Heart right ventricle (tissue), 16 donors: ENCODE measurements at places on chromosomes 7 and 10. TPM values are rescaled to one million over a fixed set of nuclear protein-coding genes. Genes with fewer than 3 reads are reported as not detected.

The NEBL gene
- total RNA-seq = 609 TPM

The SEC61A2 gene
- total RNA-seq = 17.8 TPM

The PWWP2B gene
- total RNA-seq = 16.2 TPM

The KEL gene
- total RNA-seq = 0.09 TPM

DNA sequence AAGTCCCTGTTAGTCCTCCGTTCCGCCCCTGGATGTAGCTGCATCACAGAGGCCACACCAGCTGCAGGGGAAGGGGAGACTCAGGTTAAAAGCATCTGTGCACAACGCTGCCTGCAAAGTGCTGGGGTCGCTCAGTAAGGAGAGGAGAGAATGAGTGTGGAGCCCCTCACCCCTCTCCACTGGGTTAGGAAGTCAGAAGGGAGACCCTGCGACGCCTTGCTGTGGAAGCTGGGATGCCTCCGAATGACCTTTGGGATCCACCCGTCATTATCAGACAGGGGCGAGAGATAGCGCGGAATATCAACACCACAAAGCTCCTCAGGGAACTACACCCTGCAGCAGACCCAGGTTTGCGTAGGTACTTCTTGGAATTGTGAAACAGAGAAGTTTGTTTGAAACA is 167.7 kb upstream of the SHH start:
- DNase-seq = no peak

GRCh38 chr10:116247691-116248090 is 25.3 kb downstream of the GFRA1 start:
- no peak for DNase-seq

DNA sequence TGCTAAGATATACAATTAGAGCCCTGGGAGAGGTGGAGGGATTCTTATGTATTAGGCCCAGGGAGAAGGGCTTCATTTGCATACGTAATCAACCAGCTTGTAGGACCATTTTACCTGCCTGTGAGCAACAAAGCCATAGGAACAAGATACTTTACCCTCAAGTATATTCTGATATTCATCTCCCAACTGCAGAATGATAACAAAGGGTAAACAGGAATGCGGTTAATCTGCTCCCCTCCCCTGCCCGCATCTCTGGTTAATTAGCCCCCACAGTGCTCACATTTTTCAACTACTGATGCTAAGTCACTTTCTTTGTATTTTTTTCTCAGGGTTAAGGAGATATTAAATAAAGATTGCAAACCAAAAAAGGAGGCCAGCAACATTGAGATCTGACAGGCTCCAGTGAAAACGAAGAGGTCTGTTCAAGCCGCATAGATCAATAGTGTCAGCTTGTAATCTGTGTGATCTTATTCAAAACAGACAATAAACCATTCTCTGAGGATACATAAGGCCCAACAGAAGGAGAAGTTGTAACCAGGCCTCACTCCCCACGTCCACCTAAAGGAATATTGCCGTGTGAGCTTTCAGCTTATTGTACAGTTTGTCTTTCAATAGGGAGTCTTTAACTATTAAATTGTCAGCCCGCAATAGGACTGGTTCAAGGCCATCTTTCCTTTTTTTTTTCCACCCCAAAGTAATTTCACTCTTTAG is 203.4 kb downstream of the RAPGEF5 start:
- no peak for DNase-seq

DNA sequence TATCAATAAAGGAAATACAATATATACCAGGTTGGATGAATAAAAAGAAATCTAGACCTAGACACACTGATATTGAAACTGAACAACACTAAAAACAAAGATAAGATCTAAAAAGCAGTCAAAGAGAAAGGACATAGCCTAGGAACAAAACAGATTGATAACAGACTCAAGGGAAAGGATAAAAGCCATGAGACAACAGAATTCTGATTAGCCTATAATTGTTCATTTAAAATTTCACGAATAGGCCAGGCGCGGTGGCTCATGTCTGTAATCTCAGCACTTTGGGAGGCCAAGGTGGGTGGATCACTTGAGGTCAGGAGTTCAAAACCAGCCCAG is 48.4 kb upstream of the FHIP2A start:
- no peak for DNase-seq

- no peak for DNase-seq
Measured at GRCh38 chr7:7292085-7292484, 109.7 kb downstream of the C1GALT1 start.

- no peak for DNase-seq
Measured at GRCh38 chr10:96359616-96360015, 814 bp upstream of the OPALIN start.

- no peak for DNase-seq
Measured at GRCh38 chr7:159017741-159018140, 126.9 kb downstream of the VIPR2 start.

DNA sequence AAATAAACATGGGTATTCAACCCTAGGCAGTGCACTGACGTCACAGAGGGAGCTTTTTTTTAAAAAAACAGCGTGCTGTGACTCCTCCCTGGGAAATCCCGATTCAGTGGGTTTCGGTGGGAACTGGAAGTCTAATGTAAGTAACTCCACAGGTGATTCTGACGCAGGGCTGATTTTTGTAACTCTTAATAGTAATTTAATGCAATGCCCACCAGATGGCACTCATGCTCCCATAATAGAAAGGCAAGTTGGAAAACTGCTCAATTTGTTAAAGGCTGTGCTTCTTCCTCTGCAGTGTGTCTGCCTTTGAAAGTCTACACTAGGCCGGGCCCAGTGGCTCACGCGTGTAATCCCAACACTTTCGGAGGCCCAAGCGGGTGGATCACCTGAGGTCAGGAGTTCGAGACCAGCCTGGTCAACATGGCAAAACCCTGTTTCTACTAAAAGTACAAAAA is 10.9 kb upstream of the RSU1 start:
- peak; percentile 75 for DNase-seq

GRCh38 chr10:83680470-83680891 is 458.8 kb upstream of the GHITM start:
- no peak for DNase-seq

DNA sequence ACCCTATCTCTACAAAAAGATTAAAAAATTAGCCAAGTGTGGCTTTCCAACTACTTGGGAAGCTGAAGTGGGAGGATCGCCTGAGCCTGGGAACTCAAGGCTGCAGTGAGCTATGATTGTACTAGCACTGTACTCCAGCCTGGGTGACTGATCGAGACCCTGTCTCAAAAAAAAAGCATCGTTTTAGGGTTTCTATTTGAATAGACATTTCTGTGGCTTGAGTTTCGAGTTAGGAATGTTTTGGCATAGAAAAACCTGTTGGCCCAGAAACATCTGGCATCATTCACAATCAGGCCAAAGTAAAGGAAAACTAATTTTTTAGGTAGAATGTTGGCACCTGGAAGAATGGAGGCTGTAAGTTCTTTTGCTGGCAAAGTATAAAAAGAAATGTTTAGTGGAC is 72.4 kb downstream of the AUTS2 start:
- no peak for DNase-seq

- DNase-seq = no peak
Measured at GRCh38 chr7:39421661-39422060, 144.5 kb upstream of the YAE1 start.

- DNase-seq = no peak
Measured at GRCh38 chr7:140689199-140690152, 7.0 kb upstream of the NDUFB2 start.

DNA sequence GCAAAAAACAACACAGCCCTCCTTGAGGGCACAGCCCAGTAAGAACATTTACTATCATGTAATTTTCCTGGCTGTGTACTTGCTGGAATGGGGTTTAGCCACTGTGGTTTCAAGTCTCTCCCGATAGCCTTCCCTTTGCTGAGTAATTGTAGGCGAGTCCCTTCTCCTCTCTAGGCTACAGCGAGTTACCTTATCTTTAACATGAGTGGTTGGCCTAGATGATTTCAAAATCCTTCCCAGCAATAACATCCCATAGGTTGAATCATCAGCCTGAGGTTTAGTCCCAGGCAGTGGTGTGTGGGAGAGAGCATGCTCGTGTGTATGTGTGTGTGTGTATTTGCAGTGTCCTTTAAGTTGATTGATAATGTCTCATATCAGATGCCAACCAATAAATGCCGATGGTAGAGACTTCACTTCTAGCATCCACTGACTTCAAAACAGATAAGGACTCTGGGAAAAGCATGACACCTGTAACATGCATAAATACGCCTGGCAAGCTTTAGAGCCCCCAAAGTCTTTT is 142.9 kb upstream of the ZMIZ1 start:
- DNase-seq = no peak

DNA sequence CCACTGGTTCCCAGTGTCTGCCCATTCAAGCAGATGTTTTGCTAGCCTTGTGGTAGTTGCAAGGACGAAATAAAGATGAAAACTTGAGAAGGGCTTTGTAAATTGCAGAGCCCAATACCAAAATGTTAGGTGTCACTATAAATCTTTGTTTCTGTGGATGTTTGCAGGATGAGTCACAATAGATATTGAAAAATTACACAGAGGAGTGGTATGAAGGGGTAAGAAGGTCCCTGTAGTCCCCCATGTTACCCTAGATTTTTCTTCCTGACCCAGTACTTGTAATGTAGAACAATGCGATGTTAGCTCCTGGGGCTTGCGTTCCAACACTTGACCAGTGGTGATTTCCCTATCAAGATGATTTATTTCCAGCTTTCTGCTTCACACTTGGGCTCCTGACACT is 102.6 kb upstream of the LYZL1 start:
- DNase-seq = no peak

- DNase-seq = no peak
Measured at GRCh38 chr7:90025771-90026170, 128.5 kb upstream of the STEAP1 start.

GRCh38 chr7:95999481-95999880 is 227.1 kb downstream of the DYNC1I1 start:
- no peak for DNase-seq
